ENCODE measurements at places on chromosomes 2 and 18.

DNA sequence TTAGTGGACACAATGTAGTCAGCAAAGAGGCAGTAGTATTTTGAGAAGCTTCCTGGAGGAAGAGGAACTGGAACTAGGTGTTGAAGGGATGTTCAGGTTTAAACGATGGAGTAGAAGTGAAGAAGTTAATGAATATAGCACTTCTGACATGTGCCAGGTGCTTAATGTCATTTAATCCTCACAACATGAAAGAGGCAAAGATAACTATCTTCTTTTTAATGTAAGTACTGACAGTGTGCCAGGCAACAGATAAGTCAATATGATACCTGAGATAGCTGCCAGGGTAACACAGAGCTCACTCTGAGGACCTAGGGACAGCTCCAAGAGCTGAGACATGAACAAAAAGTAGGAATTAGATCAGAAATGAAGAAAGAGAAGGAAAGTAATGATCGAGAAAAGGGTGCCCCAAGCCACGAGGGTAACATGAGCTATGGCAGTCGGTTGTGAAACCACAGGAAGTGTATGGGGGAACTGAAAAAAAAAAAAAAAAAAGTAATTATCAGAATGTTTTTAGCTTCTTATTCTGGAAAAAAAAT lies 140.7 kb downstream of the RNF144A start:
- no peak for DNase-seq

- DNase-seq, result peak; percentile 12
These were observed 35.3 kb downstream of the RAB31 start for GRCh38 chr18:9743200-9744016.

GRCh38 chr2:143581134-143581533 lies 451.9 kb downstream of the ARHGAP15 start:
- no peak for DNase-seq

GRCh38 chr2:219559156-219559915 lies 12.0 kb downstream of the OBSL1 start:
- DNase-seq, result no peak

GRCh38 chr2:166240387-166241313 lies 112.8 kb upstream of the SCN1A start:
- no peak for DNase-seq

DNA sequence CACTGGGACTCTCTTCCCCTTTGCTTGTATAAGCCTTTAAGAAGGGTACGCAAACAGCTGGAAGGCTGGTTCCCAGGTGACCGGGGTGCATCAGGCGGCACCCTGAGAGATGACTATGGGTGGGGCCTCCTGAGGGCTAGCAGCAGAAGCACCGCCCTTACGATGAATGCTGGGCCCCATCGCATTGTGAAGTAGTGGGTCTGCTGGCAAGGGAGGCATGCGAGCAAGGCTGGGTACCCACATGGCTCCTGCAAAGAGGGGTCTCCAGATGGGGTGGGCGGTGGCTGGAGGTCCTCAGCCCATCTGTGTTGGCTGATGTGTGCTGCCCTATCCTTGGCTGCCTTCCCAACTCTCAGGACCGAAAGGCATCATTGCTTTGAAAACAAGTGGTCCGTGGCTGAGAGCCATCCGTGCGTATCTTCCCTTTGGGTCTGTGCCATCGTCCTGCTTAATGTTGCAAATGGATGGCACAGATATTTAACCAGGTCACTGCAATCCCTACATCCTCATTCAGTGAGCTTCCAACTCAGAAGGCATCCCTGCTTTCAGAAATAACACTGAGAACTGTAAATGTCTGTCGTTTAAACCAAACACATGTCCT lies 83.5 kb upstream of the GPC1 start:
- DNase-seq, result no peak

- no peak for DNase-seq
These were observed 8.3 kb upstream of the RNF103 start for GRCh38 chr2:86631846-86632485.

- DNase-seq, result no peak
These were observed 558 bp downstream of the MRPS5 start for GRCh38 chr2:95121093-95121406.

DNA sequence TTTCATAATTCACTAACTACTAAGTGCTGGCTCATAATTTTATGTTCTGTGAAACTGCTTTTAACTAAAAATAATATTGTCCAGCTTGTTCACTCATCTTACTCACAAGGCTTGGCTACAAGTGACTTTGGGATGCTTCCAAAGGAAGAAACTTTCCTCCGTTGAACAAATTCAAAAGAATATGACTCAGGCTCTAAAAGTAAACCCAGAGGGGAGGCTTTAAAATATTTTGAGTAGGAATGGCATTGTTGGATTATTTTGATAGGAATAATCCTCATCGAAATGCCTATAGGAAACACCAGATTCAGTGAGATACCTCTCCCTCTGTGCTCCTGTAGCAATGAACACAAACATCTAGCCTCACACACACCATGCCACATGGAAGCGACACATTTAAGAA lies 25.2 kb upstream of the TLK1 start:
- no peak for DNase-seq

- DNase-seq, result no peak
These were observed 18.0 kb downstream of the ZNF532 start for GRCh38 chr18:58882686-58883085.

- no peak for DNase-seq
These were observed 547.1 kb upstream of the LINC00305 start for GRCh38 chr18:64695851-64696553.

DNA sequence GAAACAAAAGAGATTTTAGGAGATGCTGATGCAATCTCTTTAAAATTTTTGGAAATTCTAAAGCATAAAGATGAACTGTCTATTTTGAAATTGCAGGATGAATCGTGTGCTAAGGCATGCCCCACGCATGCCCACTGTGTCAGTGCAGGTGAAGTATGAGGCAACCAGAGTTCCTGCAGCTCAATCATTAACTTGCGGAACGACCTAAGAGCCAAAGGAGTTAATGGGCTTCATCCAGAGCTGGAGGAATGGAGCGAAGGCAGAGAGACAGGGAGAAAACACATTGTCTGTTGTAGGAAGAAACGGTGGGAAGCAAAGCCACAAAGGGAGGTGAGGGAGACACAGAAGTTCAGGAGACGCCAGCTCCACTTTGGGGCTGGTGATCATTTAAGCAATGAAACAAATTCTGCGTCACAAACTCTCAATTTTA lies 265.2 kb downstream of the CCDC85A start:
- DNase-seq, result no peak

GRCh38 chr2:171509945-171510731 lies 12.1 kb upstream of the CYBRD1 start:
- no peak for DNase-seq

DNA sequence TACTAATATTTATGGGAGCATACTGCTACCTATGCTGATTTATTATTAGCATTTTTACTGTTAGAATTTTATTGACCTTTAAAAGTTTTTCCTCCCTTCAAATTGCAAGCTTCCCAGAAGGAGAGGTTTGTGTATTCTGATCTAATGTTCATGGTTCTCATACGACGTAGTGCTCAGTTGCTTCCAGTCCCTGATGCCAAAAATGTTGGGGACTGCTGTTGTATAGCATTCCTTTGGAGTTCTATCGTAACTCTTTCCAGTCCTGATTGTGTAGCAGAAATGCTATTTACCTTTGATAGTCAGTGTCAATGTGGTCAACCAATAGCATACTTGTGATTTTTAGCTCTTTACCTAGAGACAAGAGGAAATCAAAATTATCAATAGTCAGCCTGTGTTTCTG lies 69.5 kb upstream of the ZSWIM2 start:
- DNase-seq, result no peak

- no peak for DNase-seq
These were observed 211.4 kb downstream of the TFCP2L1 start for GRCh38 chr2:121073320-121074210.

- no peak for DNase-seq
These were observed 1.4 kb downstream of the KCNS3 start for GRCh38 chr2:17879913-17880274.

DNA sequence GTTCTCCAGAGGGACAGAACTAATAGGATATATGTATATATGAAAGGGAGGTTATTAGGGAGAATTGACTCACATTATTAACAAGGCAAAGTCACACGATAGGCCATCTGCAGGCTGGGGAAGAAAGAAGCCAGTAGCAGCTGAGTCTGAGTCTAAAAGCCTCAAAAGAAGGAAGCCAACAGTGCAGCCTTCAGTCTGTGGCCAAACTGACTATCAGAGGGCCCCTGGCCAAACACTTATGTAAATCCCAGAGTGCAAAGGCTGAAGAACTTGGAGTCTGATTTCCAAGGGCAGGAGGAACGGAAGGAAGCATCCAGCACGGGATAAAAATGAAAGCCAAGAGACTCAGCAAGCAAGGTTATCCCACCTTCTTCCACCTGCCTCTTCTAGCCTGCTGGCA lies 108.0 kb upstream of the LDLRAD4 start:
- no peak for DNase-seq

GRCh38 chr2:73078457-73079411 lies 7.2 kb upstream of the SFXN5 start:
- DNase-seq, result no peak

- DNase-seq, result no peak
These were observed 124.4 kb upstream of the KLHL29 start for GRCh38 chr2:23260621-23261020.

DNA sequence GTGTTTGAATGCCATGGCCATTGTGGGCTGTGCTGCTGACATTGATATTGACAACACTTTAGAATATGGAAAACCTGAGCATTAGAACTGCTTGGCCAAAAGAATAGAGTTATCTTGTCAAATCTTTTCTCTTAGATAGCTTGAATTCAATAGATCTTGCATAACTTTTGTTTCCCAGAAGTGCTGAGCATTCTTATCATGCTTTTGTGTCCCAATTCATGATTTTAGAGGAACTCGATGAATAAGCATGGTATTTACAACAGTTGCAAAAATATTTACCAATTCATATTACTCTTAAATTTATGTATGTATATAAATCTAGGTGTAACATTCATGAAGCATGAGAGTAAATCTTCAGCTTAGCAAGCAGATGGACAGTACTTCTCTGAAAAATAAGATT lies 508.0 kb downstream of the BCL11A start:
- DNase-seq, result no peak

- DNase-seq, result no peak
These were observed 96.2 kb downstream of the NCK2 start for GRCh38 chr2:105840933-105841332.

DNA sequence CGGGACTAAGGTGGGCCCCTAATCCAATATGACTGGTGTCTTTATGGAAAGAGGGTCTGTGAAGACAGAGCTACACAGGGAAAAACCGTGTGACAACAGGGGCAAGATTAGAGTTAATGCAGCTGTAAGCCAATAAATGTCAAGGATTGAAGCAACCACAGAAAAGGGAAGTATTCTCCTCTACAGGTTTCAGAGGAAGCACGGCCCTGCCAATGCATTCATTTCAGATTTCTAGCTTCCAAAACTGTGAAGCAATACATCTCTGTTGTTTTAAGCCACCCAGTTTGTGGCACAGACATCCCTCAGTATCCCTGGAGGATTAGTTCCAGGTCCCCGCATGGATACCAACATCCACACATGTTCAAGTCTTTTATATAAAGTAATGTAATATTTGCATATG lies 48.8 kb downstream of the SPP2 start:
- no peak for DNase-seq

DNA sequence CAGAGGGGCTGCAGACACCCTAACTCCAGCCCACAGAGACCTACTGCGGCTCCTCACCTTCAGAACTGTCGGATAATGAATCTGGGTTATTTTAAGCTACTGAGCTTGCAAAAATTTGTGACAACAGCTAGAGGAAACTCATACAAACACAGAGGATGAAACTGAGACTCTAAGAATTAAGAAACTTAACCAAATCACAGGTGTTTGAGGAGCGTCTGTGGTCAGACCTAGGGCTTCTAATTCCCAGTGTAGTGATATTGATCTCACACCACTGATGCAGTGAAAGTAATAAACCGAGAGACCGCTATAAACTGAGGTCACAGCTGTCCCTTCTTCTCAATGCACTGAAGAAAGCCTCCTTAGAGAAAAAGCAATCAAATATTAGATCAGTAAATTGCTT lies 110.1 kb downstream of the RGPD3 start:
- DNase-seq, result no peak

GRCh38 chr2:28904802-28905457 lies 10.5 kb downstream of the WDR43 start:
- DNase-seq, result no peak

DNA sequence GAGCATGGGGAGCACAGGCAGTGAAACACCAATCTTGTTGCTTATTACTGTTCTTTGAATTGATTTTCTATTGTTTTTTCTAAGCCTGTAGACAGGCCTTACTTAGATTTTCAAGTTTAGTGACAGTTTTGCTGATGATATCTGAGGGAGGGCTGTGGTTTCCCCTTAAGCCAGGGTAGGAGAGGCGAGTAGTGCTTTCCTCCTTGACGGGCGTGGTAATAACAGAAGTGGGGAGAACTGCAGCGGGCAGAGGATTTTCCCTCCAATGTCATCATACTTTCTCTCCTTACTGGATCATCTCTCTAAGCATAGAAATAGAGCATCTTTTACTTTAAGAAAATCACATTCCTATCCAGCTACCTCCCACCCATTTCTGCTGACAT lies 314.4 kb downstream of the ALK start:
- DNase-seq, result no peak

DNA sequence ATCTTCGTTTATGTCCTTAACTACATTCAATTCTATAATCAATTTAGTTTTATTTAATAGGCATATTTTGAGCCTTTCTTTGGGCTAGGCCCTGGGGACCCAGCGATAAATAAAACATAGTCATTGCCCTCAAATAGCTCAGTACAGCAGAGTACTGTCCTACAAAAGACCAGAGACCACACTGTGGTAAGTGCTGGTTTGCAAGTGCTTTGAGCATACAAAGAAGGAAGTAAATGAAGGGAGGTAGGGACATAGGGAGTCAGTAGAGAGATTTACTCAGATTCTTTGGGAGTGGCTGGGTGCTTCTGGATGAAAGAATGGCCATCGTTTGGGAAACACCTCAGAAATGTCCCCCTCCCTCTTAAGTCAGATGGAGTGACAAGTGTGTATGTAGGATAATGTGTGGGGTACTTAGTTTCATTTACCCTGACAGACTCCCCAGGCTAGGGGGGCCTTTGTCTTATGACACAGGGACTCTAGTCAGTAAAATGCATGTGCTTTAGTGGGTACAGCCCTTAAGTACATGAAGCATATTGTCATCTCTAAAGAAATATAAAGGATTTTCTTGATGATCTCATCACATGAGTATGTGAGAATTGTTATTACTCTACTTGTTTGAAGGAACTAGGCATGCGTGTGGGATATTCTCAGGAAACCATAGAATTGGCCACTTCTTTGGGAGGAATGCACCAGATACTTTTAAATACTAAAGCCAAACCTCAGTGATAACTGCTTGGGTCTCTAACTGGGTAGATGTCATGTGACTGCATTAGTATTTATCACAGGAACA lies 35.1 kb downstream of the MAPRE2 start:
- no peak for DNase-seq

DNA sequence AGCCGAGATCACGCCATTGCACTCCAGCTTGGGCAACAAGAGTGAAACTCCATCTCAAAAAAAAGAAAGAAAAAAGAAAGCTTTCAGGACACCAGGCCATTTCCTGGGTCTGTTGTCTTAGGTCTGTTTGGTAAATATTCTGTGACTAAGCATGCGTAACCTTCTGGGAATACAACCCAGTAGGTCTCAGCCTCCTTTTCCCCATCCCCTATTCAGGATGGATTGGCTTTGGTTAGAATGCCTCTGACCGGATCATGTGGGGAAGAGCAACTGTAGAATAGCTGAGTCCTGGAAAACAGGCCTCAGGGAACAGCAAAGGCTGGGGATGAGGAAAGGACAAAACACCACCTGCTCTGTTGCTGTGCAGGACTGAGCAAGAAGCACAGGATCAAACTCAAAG lies 1.6 kb upstream of the PDCL3 start:
- no peak for DNase-seq
